ENCODE measurements at places on chromosomes 12 and 14.

DNA sequence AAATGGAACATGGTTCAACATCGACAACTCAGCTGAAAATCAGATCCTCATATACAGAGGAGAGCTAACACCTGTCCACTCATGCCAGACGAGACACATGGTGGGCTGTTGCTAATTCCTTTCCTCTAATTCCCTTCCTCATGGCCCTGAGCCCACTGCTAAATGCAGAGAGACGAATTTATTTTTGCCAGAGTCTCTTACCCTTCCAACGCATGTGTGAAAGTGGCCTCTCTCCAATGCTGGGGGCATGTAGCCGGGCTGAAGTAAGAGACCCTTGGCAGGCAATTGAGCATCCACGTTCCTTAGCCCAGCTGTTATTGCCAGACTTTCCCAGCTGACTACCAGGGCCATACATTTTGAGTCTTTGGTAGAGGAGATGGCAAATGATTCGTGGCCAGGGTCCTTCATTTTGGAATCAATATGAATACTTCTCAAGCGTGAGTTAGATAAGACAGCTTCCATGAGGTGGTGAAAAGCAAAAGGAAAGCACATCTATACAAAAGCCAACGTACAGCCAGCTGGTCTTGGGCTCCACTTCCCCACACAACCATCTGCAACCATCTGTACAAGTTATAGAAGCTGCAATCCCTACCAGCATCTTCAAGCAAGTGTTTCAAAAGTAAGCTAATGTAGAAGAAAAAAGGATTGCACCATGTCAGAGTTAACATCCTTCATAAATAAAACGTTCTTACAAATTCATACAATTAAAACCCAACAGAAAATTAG is 28.6 kb downstream of the CORO1C start:
- DNase-seq: no peak

GRCh38 chr12:127485528-127485927 is 781.4 kb upstream of the TMEM132C start:
- DNase-seq: no peak

GRCh38 chr12:123690191-123690840 is 19.4 kb downstream of the TCTN2 start:
- DNase-seq: no peak

GRCh38 chr14:94555991-94556390 is 5.3 kb upstream of the SERPINA4 start:
- DNase-seq: no peak

DNA sequence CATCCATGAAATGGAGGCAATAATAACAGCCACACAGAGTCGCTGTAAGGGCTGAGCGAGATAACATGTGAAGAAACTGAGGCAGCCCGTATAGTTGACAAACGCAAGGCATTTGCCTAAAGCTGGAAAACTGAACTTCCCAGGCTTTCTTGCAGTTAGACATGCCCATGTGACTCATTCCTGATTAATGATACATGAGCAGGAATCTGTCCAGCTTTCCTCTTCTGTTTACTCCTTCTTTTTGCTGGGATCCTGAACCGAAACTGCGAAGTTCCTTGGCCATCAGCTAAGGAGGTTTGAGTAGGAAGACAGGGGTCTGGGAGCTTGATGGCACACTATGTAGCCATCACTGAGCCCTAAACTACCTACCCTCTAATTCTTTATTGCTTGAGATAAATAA is 52.2 kb downstream of the ST8SIA1 start:
- DNase-seq: no peak

DNA sequence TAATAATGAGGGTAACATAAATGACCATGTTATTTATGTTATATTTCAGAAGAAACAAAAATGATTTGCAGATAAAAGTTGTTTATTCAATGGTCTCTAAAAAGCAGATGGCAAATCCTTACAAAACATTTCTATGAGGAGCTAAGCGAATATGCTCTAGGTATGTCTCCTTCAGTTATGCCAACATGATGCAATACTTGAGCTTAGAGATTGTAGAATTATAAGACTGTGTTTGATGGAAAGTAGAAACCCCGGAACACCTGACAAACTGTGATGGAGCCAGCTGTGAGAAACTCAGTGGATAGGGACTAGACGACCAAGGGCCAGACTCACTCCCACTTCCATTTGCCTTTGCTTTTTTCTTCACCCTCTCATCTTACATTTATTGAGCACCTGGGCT is 17.8 kb upstream of the NR1H4 start:
- DNase-seq: no peak

- DNase-seq: no peak
Measured at GRCh38 chr14:42192738-42193653, 586.3 kb downstream of the LRFN5 start.

DNA sequence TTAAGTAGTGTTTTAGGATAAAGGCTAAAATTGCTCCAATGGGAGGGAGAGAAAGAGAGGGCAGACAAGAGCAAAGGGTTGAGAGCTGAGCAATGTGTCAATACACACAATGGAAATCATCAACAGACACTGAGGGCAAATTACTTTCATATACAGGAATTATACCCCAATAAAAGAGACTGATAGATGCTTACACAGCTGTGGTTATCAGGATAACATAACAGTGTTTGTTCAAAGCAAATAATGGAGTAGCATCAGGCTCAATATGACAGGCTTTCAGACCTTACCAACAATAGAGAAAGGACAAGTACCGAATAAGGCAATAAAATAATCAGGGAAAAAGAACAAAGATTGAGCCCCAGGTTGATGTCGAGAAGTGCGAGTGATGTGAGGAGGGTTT is 53.4 kb upstream of the DIO2 start:
- DNase-seq: no peak

DNA sequence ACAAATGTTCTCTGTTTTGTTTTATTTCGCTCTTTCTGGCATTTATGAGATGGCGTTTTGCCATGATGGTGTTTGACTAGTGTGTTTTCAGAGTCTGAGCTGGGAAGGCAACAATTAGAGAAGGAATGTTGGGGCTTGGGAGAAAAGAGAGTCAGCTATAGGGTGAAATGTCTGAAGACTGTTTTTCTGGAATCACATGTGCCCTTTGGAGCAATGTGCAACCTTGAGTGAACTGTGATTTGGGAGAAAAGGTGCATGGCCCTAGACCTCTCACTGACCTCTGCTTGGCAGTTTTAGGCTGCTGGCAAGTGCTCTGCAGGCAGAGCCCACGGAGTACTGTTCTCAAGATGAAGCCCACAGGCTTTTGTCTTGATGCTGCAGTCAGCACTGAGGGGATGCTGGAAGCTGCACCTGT is 379.9 kb upstream of the PDE3A start:
- DNase-seq: no peak

- no peak for DNase-seq
Measured at GRCh38 chr12:86712425-86712843, 456.2 kb upstream of the MGAT4C start.

- no peak for DNase-seq
Measured at GRCh38 chr14:69937367-69938081, 58.3 kb downstream of the SMOC1 start.

- no peak for DNase-seq
Measured at GRCh38 chr12:68349921-68350606, 17.9 kb upstream of the MDM1 start.

Data from C1 segment of cervical spinal cord (tissue), 14 donors.